ENCODE measurements at places on chromosomes 2 and 18.

- peak overlapping the region; percentile 95 for H3K4me3 ChIP-seq
- DNase-seq, result peak; percentile 47
- H3K36me3 ChIP-seq, result peaks cover 4% of the 10 kb centered on the region
- no peaks in the 10 kb centered on the region for H3K27me3 ChIP-seq
- H3K4me1 ChIP-seq, result peaks cover 31% of the 10 kb centered on the region
- H3K27ac ChIP-seq, result peak overlapping the region; percentile 93
These were observed 1.6 kb downstream of the DSC2 start for GRCh38 chr18:31100436-31101182.

DNA sequence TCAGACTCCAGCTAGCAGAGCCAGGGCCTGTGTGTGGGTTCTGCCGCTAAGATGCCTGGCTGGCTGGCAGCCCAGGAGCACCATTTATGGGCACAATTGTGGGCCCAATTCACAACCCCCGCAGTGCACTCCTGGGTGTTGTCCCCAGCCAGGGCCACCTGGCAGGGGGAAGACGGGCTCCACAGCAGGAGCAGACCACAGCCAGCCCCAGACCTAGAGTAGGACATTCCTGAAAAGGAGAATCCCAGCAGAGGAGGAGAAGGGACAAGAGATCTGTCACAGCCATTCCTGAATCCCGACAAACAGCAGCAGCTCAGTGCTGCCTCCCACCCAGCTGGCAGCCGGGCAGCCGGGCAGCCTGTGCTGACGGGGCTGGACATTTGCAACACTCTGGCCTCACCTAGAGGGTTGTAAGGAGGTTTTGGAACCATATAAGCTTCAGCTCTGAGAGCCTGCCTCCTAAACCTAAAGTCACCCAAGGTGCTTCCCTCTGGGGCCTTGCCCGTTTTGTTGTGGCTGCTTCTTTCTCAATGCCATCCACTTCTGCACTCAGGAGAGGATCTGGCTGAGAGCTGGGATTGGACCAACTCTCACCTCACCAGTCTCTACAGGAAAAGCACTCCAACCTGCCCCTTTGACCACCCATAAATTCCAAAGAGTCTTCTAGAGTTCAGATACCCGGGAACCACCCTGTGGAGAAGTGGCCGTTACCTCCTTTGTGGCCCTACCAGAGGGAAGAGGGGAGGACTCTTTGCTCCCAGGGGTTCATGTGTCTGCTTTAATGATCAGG lies 4.1 kb upstream of the TMEM177 start:
- no peak overlapping the region for H3K4me3 ChIP-seq
- H3K36me3 ChIP-seq, result no peaks in the 10 kb centered on the region

DNA sequence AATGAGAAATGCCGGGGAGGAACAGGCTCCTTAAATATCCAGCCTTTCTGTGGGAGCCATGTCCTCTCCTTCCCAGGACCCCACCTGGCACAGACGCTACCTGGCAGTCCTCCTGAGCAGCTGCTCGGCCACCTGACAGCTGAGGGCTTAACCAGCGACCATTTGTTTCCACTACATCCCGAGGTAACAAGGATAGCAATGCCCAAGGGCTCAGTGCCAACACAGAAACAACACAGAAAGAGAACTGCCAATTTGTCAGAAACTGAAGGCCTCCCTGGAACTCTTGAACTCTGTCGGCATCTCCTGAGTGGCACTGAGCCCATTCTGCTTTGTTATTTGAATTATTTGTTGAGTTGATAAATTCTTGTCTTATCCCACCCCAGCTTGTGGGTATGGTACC lies 122.2 kb upstream of the ARHGAP28 start:
- DNase-seq, result no peak
- peak overlapping the region; percentile 75 for H3K27ac ChIP-seq
- H3K36me3 ChIP-seq, result no peaks in the 10 kb centered on the region
- H3K4me3 ChIP-seq, result no peak overlapping the region
- peaks cover 16% of the 10 kb centered on the region for H3K4me1 ChIP-seq

DNA sequence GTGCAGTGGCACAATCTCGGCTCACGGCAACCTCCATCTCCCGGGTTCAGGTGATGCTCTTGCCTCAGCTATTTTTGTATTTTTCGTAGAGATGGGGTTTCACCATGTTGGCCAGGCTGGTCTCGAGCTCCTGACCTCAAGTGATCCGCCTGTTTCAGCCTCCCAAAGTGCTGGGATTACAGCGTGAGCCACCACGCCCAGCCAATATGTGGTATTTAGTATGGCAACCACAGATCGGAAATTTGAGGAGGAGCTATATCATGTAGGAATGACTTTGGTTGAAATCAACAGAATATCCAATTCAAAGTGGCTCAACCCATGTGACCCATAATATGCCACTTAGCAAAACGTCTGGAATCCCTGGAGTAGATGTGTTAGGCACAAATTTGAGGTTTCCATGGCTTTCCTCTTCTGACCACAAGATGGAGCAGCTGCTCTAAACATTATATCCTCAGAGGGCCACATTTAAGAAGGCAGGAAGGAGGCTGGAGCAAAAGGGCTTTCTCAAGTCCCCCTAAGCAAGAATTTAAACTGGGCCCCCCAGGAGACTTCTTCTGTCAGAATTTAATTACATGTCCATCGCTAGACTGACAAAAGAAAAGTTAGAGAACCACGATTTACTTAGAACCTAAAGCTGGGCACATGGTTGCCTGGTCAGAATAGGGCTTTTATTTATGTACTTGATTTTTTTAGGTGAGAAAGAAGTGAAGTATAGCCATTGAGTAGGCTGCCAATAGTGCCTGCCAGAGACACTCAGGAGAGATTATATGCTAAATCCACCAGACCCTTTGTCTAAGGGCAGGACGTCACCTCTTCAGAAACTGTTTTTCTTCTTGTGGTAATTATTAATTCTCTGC lies 49.6 kb upstream of the ITSN2 start:
- no peak overlapping the region for H3K4me3 ChIP-seq
- H3K27me3 ChIP-seq, result no peaks in the 10 kb centered on the region
- peak; percentile 36 for DNase-seq
- H3K27ac ChIP-seq, result no peak overlapping the region
- H3K36me3 ChIP-seq, result no peaks in the 10 kb centered on the region

DNA sequence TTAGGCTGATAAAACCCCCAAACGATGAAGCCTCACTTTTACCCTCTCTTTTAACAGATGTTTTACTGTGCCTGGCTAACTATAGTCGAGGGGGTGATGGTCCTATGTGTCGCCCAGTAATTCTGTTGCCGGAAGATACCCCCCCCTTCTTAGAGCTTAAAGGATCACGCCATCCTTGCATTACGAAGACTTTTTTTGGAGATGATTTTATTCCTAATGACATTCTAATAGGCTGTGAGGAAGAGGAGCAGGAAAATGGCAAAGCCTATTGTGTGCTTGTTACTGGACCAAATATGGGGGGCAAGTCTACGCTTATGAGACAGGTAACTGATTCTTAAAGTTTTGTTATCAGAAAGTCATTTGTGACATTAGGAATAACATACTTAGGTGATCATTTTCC lies 20.4 kb downstream of the MSH6 start:
- H3K4me1 ChIP-seq, result peaks cover 14% of the 10 kb centered on the region
- no peaks in the 10 kb centered on the region for H3K27me3 ChIP-seq
- H3K27ac ChIP-seq, result no peak overlapping the region
- peaks cover 68% of the 10 kb centered on the region for H3K36me3 ChIP-seq
- DNase-seq, result no peak

DNA sequence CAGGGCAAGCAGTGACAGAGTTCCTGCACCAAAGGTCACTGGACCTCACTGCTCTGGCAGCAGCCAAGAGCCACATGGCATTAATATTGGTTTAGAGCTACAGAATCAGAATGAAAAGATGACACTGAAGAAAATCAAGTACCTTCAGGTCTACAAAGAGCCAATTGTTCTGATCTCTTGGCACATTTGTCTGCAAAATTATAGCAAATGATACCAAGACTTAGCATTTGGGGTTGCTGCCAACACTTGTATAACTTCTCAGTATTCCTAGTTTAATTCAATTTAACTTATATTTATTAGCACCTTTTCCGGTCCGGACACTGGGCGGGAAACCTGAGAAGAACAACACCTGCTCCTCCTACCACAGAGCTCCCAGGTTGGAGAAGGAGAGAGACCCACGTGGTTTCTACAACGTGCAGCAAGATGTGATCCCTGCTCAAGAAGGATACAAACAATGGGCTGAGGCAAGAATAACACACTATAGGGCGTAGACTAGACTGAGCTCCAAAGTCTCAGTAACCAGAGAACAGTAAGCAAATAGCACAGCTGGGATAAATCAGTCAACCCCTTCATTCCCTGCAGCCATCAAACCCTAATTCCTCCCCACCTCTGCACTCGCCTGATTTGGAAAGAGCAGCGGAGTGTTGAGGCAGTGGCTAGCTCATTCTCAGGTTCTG lies 2.4 kb downstream of the LRRC30 start:
- no peak overlapping the region for H3K27ac ChIP-seq
- H3K4me3 ChIP-seq, result no peak overlapping the region
- no peaks in the 10 kb centered on the region for H3K36me3 ChIP-seq

All from endothelial cell (in vitro differentiated cells).